ENCODE measurements at places on chromosomes 4 and X.
A peak's percentile ranks its signal among the peaks of the same experiment; 100 is the strongest.

GRCh38 chr4:10017037-10017893 is 4.0 kb downstream of the SLC2A9 start:
- no peak for DNase-seq

DNA sequence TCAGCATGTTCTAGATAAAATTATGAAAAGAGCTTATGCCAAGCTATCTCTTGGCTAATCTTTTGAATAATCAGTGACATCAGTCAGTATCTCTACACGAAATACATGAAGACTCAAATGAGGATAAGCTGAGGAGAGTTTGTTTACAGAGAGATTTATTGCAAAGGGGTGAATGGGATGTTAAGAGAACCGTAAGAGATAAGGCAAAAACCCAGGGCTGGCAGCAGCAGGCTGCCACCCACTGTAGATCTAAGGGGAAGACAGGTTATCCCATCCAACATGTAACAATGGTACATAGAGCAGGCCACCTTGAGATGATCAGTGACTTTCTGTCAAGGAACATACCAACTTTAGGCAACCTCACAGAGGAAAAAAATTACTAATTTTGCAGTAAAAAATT is 432.1 kb upstream of the NR3C2 start:
- DNase-seq, result no peak

GRCh38 chr4:28179126-28179525 is 1318.5 kb downstream of the STIM2 start:
- no peak for DNase-seq

- DNase-seq, result no peak
Measured at GRCh38 chr4:177313263-177313662, 3.6 kb downstream of the NEIL3 start.

GRCh38 chr4:184021389-184021788 is 116.3 kb downstream of the STOX2 start:
- DNase-seq, result no peak

DNA sequence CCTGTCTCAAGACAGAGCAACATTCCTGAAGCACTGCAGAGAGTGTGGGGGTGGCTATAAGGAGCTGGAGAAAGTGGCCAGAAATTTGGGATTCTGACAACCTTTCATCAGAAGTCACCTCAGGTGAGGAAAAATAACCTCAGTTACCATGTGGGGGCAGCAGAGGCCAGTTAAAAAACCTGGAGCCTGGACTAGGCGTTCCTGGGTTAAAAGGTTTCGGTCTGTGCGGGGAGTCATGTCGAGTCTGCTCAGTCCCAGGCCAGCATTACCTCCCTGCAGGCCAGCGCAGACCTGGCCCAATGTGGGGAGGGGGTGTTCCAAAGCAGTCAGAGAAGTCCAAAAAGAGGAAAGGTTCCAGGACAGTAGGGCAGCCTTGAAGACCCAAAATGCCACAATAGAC is 10.9 kb upstream of the NALF2 start:
- DNase-seq, result peak; percentile 46

GRCh38 chrX:129123795-129124194 is 399.5 kb downstream of the SMARCA1 start:
- DNase-seq, result no peak

- no peak for DNase-seq
Measured at GRCh38 chr4:128854433-128854832, 44.9 kb downstream of the JADE1 start.

GRCh38 chr4:76702440-76703122 is 195.4 kb downstream of the SOWAHB start:
- DNase-seq, result no peak

DNA sequence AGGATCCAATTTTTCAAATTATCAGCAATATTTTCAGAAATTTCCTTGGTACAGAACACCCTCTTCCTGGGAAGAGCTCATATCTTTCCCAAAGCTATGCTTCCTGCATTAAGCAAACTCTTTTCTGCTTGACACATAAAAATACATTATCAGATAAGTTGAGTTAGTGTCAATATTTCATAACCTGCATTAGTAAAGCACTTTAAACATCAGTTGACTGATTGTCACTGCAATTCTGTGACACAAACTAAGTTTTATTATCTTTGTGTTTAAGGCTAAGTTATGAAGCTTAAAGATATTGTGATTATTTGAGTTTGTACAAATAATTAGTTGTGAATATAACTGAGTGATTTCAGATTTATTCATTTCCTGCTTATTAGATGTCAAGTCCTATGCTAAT is 1045.4 kb upstream of the GRID2 start:
- DNase-seq, result no peak

- DNase-seq, result no peak
Measured at GRCh38 chr4:7600247-7600646, 165.5 kb upstream of the PSAPL1 start.

DNA sequence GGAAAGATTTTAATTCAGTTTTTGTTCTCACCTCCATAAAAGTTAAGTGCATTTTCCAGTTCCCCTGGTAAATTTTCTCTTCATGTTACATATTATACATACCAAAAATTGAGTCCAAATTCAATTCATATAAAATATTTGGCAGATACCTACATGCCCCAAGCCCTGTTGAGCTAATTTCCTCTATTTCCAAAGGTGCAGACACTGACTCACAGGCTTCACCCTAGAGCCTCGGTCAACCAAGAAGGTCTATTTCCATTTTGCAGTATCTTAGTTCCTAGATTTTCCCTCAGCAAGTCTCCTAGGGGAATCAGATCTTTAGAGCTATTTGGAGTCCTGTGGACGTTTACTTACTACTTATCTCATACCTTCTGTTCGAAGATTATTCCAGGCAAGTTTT is 174.4 kb downstream of the TSPAN5 start:
- DNase-seq, result no peak

DNA sequence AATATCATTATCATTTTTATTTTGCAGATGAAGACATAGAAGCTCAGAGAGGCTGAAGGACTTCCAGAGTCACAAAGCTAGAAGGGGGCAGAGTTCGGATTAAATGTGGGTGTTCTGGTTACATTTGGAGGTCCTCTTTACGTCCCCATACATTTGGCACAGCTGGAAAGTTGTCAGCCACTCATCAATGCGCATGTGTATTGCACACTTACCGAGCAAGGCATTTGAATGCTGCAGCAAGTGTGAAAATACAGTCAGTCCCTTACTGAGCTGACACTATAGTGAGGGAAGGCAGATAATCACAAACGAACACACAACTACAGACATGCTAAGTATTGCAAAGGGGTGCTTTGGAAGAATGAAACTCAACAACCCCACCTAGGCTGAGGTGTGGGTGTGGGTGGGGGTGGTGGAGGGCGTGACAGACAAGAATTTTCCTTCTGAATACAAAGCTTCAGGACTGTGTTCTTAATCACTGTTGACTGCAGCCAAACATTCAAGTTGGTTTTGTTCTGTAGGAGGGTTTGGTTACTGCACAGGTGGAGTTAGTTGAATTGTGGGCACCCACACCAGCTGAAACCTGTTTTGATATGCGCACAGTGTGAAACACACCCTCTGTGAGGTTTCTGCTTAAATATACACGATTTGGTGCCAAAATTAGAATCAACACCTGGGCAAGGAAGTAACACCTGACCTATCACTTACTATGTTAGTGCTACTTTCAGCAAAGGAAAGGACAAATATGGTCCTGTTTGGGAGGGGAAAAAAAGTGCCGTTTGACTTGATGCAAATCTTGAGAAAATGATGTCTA is 72.4 kb downstream of the COQ2 start:
- no peak for DNase-seq

- no peak for DNase-seq
Measured at GRCh38 chrX:155086961-155087735, 15.8 kb downstream of the BRCC3 start.

- DNase-seq, result peak; percentile 52
Measured at GRCh38 chr4:41125558-41126311, 88.6 kb downstream of the APBB2 start.

DNA sequence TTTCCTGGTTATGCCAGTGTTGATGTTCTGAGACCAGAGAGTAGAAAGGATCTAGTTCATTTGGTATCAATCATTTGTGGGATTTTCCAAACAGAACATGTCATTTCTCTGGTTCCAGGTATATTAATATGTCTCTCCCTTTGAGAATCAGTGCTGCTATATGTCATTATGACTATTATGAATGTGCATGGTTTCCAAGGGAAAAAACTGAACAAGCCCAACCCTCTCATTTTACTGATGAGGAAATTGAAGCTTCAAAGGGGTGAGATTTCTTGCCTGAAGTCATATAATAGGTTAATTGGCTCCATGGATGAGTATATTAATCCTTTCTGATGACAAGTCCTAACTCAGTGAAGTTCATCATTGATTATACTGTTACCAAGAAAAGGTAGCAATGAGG is 31.9 kb downstream of the RUFY3 start:
- DNase-seq, result no peak

DNA sequence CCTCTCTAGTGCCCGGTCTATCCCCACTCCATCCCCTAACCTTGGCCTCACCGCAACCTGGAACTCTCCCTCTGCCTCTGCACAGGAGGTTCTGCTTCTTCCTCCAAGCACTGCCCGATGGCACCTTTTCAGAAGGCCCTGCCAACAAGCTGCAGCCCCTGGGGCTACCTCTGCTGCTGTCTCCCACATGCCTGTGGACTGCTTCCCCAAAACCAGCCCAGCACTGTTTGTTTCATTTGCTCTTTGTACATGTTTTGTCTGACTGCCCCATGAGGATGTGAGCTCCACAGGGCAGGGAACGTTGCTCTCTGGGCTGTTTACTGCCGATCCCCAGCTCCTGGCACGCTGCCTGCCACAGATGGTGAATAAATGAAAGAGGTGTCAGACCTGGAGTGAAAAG is 85.4 kb downstream of the INTS6L start:
- DNase-seq, result no peak

DNA sequence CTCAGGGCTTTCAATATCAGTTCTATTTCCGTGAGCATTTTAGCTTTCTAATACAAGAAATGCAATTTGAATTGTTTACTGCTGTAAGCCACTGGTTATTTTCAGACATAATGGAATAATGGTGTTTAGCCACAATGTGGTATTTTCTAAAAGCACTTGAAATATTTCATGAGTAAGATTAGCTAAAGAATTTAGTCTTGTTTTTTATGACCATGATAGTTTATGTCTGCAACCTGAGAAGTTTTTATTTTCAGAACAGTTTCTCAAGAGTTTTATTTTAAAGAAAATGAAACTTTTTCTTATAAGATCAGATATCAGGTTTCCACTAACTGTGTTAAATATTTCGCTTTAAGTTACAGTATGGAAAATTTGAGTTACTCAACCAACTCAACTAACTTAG is 60.2 kb downstream of the SLIT2 start:
- DNase-seq, result no peak

- no peak for DNase-seq
Measured at GRCh38 chr4:76584241-76585152, 149.5 kb downstream of the SHROOM3 start.

DNA sequence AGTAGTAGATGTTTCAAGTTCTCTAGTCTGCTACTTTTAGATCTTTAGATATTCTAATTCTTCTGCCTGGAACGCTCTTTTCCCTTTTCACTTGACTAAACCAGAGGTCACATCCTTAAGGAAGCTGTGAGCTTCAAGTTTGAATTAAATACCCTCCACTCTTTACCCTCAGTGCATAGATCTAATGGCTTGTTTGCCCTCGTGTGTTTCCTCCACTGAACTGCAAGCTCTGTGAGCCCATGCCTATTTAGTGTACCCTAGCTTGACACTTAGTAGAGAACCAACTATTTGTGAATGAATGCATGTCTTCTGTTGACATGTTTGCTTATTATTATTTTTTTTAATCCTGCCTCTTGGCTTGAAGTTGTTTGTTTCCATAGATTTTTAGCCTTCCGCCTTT is 138.3 kb downstream of the PDE5A start:
- DNase-seq, result no peak

DNA sequence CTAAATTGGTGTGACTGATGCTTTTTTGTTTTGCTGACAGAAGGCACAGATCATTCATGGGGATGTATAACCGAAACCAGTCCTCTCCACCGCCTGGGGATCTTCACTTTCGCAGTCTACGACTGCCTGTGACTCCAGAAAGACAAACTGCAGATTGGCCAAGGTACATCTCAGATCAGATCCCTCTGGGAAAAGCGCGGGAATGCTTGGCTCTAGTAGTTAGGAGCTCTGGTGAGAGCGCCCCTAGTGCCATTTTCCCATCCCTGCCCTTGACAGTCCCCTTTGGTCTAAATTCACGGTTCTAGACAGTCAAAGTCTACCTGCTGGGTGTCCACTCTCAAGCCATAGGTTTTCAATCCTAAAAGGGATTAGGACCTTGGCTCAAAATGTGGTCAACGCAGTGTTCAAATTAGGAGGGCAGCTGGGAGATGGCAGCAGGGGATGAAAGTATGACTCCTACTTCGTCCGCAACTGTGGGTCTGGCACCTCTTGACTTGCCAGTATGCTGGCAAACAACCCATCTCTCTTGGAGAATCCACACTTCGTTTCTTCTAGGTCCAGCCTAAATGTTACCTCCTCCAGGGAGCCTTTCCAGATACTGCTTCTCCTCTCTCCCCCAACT is 6.9 kb upstream of the HAND2 start:
- no peak for DNase-seq

GRCh38 chr4:99800332-99801004 is 16.2 kb upstream of the DAPP1 start:
- DNase-seq, result no peak

DNA sequence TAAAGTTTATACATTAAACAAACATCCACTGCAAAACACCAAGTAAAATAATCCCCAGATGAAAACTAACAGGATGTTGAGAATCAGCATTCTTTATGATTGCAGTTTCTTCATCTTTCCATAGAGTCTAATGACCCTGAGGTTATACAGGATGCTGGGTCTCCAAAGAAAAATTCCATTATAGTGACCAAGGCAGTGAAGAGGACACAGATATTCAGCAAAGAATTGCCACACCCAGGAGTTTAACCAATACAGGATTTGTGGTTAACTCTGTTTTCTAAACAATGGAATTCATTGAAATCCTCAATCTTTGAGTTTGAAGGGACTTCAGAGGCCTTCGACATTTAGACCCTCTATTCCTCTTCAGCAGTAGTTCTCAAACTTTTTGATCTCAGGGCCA is 76.2 kb upstream of the ESX1 start:
- no peak for DNase-seq

- DNase-seq, result no peak
Measured at GRCh38 chr4:22637306-22637705, 55.4 kb upstream of the GBA3 start.

DNA sequence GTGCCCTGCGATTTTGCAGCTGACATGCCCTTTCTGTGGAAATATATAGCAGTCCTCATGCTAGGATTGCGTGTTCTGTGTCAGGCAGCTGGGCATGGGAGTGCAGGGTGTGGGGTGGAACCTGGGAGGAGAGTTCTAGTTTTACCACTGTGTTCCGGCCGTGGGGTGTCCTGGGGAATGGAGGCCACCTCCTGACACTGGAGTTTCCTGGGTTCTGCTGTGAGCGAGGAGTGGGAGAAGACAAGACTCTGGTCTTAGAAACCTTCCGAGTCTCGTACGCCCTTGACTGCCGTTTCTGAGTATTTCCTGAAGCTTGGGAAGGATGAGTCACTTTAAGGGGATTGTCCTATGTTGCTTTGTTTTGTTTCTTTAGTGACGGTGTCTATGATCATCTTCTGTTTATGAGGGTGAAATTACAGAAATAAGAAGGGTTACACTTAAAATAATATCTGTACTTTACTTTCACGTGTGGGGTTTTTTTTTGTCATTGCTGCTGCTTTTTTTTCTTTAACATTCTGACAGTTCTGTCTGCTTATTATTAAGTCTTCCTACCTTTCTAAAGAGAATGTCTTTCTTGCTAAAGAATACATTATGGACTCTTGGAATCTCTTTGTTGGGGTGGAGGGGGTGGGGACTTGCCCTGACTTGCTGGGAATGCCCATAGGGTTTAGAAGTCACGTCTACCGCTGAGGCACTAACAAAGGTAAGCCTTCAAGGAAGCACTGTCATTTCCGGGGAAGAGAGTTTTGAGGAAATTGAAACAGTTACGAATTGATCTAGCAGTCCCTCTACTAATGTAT is 19.1 kb downstream of the CD99 start:
- peak; percentile 42 for DNase-seq

All from right forelimb (tissue), 1 donor.